Activated T-cell treated with anti-CD3 and anti-CD28 coated beads, Interleukin-2, amount 50 U/mL, for 72 hours (primary cell): ENCODE measurements at places on chromosomes 4 and X. TPM values are rescaled to one million over a fixed set of nuclear protein-coding genes. Genes with fewer than 3 reads are reported as not detected.

MAGIX gene
- total RNA-seq: 0.84 TPM

FOXR2 gene
- total RNA-seq: not detected

USP17L30 gene
- not detected for total RNA-seq

GRCh38 chr4:17096692-17097091 is 198.2 kb upstream of the LDB2 start:
- no peak for DNase-seq

DNA sequence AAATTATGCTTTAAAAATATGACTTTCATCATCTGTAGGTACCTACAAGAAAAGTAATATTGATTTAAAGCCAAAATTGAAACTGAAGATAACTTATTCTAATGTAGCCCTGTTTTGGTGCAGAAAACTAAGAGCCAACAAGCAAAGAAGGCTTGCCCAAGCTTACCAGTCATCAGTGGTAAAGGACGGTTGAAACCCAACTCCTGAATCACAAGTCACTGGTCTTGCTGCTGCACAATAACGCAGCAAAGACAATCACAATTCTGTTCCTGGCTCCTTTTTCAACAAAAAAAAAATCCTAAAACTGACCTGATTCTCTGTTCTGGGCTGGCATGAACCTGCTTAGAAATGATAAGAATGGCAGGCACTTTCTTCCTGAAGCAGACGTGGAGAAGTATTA is 34.5 kb downstream of the WDFY3 start:
- DNase-seq: no peak

ANKRD17 gene
- total RNA-seq: 43.9 TPM

DNA sequence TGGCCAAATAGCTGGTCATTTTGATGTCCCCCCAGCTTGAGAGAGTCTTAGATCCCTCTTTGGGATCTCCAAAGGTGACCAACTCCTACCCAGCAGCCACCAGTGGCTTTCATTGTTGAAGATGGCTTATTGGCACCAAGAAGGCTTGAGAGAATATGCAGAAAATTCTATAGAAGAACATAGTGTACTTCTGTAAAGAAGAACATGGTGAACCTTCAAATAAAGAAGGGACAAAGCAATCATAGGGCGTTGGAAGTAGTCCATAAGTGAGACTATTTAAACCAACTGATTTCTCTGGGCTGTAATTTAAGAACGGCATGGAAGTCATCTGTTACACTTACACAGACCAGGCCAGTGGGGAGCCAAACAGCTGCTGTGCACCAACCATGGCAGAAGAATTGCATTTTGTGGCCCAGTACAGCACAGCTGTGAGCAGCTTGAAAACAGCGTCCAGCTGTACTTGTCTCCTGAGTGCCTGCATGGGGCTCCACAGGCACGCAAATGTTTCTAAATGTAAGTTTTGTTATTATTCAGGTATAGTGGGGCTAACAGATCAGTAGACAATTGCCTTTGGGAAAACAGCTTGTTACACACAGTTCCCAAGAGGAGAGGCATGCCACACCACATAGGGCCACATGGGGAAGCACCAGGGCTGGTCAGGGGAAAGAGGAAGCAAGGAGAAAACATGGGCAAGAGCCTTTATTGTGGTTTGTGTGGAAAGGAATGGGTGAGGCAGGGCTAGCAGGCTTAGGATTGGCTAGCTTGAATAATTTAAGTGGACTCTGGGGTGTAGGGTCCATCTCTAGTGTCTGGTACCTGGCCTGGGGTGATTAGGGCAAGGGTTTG is 125.0 kb downstream of the ARHGAP6 start:
- no peak for DNase-seq

GRCh38 chrX:13220916-13221315 is 98.9 kb downstream of the ATXN3L start:
- DNase-seq: no peak

- no peak for DNase-seq
Measured at GRCh38 chrX:70922774-70923473, 8.0 kb downstream of the SLC7A3 start.

CSN1S1 gene
- total RNA-seq: not detected
